ENCODE measurements at places on chromosomes 1 and 21.

- no peak for DNase-seq
Measured at GRCh38 chr1:31828341-31828740, 12.5 kb upstream of the SPOCD1 start.

- no peak for DNase-seq
Measured at GRCh38 chr1:92901126-92901525, 60.1 kb downstream of the DIPK1A start.

DNA sequence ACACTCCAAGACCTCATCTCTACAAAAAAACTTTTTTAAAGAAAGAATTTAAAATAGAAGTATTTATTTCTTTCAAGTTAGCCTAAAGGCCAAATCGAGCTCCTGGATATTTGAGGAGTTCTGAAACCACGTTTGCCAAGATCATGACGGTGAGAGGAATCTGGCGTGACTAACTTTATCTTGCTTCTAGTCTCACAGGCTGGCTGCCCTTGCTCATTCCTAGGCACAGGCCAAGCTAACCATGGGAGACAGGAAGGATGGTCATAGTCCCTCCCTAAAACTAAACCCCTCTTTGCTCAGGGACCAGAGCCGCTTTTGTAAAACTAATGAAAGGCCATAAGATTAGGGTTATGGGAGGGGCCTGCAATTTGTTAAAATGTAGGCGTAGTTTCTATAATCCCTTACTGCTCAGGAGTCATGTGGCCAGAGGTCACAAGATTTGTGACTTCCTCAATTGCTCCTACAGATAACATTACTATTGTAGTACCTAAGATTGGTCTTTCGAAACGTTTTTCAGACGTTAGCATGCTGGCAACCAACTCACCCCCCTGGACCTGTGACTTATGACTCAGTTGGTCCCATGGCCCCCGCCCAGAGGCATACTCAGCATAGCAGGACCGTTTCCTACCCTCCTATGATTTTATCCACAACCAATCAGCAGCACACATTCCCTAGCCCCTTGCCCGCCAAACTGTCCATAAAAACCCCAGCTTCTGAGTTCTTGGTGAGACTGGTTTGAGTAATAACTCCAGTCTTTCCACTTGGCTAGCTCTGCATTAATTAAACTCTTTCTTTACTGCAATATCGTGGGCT, 425.0 kb downstream of the SMYD3 start:
- DNase-seq, result no peak

- DNase-seq, result peak; percentile 52
Measured at GRCh38 chr1:164320790-164321731, 237.9 kb upstream of the PBX1 start.

Measured in glutamatergic neuron (in vitro differentiated cells).